Stimulated activated CD4-positive, alpha-beta T cell treated with anti-CD3 and anti-CD28 coated beads, Interleukin-15, amount 100 ng/mL, for 48 hours (primary cell): ENCODE measurements at places on chromosomes 2 and 18.

DNA sequence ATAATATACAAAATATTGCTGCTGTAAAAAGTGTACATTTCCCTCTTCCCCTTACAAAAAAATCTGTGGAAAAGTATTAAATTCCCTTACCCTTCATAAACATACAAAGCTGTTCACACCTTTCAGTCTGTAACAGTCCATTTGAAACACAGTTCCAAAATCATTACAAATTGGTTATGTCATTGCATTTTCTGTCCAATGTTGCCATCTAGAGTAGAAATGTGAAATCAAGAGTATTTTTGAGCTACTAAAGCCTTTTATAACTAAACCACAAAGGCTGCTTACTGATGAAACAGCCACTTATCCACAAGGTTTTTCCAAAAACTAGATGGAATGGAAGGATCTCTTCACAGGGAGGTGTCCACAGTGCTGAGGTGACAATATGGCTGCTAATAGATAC, 72.5 kb downstream of the SS18 start:
- no peak for DNase-seq

DNA sequence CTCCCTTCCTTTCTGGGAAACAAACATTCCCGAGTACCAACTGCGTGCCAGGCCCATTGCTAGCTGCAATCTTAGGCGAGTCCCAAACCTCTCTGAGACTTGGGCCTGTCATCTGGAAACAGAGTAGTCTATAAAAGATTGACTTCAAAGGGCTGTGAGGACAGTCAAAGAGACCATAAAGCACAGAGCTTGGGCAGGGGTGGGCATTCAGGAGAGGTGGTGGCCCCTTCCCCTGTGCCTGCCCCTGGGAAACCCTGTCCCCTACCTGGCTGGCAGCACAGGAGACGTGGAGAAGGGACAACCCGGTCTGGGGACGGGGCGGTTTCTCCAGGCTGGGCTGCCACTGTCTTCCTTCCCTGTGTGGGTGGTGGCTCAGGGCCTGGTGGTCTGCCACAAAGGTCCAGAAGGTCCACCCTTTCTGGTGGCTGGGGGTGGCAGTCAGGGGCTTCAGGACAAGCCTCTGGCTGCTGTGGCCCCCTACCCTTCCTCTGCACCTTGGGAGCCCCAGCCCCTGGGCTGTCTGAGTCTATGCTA, 33.9 kb upstream of the FOSL2 start:
- DNase-seq, result no peak

DNA sequence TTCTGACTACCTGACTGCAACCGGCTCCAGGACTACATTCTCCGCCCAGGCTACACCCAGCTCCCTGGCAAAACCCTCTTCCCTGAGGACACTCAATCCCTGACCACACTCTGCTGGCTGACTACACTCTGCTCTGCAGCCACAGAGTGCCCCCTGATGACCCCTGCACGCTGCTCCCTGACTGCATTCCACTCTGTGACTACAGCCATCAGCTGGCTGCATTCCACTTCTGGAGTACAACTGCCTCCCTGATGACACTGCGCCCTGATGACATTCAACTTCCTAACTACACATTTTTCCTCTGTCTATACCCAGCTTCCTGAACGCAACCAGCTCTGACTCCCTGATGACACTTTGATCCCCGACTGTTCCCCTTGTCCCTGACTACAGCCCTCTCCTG, 71.3 kb upstream of the NRXN1 start:
- no peak for DNase-seq

DNA sequence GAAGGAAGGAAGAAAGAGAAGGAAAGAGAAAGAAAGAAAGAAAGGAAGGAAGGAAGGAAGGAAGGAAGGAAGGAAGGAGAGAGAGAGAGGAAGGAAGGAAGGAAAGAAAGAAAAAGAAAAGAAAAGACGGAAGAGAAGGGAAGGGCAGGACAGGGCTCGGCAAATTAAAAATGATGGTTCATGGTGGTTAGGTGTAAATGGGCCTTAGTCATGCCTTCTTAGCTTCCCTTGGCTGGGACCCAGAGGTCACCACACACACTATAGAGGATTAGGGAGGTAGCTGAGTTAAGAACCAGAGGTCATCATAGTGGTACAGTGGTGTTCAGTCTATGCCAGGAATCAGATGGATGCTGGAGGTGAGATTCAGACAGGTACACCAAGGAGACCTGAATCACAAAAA, 9.3 kb upstream of the ATL2 start:
- no peak for DNase-seq

- no peak for DNase-seq
Observed at GRCh38 chr2:221422516-221423209, 149.4 kb downstream of the EPHA4 start.

GRCh38 chr2:19632403-19632991, 269.3 kb downstream of the TTC32 start:
- no peak for DNase-seq

GRCh38 chr2:130756053-130756873, 923 bp downstream of the AMER3 start:
- peak; percentile 11 for DNase-seq

DNA sequence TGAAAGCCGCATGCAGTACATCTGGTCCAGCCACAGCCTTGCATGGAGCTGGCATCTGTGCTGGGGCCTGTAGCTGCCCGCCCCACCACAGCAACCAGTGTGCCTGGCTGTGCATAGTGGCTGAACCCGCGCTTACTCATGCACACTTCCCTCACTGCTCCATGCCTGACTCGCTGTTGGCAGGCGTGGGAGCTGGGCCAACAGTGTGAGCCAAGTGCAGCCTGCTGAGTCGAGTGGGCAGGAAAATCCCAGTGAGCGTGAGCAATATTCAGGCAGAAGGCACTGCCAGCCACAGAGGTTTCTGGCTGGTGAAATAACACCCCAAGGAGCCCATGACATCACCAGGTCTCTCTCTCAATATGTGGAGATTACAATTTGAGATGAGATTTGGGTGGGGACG, 1674.1 kb upstream of the TMEFF2 start:
- DNase-seq, result no peak

GRCh38 chr2:44707945-44708660, 233.4 kb upstream of the SIX3 start:
- no peak for DNase-seq

DNA sequence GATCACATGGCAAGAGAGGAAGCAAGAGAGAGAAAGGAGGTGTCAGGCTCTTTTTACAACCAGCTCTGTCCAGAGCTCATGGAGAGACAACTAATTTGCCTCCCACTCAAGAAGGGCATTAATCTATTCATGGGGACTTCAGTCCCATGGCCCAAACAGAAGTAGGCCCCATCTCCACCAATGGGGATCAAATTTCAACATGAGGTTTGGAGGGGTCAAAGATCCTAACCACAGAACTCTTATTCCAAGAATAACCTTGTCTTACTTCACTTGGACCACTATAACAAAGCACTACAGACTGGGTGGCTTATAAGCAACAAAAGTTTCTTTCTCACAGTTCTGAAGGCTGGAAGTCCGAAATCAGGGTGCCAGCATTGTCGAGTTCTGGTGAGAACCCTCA, 31.8 kb downstream of the GRB14 start:
- no peak for DNase-seq

DNA sequence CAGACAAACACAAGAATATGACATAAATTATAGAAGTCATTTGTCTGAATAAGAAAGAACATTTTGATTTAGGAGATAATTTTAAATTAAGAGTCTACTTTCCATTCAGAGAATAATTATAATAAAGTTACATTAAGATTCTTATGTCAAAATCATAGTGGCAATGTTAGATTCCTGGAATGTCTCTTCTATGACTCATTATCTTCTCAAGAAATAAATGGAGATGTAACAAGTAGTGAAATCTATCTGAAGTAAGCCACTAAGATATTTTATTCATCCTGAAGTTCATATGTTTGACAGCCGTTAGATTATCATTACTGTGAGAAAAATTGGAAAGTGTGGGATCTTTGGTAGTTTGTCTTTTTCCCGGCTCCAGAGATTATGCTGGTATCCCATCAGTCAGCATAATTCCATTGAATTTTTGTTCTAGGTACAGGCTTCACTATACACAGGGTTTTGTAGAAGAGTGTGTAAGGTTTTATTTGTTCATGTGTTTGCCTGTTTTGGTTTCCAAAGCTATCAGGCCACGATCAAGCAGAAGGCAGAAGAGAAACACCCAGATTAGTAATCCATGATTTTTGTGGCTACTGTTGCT, 1246.6 kb upstream of the LRRTM1 start:
- no peak for DNase-seq

- DNase-seq, result no peak
Observed at GRCh38 chr2:47719099-47719498, 63.8 kb upstream of the MSH6 start.

- DNase-seq, result no peak
Observed at GRCh38 chr18:23127090-23127489, 8.2 kb upstream of the CABLES1 start.

DNA sequence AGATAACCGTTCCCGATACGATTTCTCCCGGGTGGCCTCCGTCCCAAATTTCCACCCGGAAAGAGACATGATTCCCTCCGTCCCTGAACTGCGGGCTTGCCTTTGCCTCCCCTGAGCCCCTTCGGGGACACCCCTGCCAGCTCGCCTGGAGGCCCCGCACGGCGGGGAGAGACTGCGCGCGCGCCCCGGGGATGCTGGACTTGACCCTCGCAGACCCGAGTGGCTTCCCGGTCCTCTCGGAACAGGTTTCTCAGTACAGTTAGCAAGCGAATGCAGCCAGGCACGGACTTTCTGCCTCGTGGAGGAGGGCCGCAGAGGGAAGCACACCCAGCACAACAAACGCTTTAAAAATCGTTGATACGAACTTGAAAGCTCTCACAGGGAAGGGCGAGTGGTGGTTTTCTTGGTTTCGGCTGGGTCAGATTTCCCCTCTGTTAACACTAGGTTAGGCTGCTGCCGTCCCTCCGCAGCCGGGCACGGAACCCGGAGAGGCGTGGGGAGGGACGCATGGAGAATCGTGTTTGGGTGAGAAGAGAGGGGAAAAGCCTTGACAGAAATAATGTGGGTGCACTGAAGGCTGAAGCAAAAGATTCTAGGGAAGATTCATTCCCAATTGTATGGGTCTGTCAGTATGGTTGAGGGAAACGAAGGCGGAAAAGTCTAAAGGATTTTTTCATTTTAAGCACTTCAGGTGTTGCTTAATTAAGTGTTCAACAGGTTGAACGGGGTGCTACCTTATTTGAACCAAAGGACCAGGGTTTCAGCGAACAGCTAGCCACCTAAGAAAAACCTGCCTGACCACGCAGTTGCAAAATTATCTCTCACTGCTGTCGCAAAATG, 916 bp downstream of the TNFRSF11A start:
- no peak for DNase-seq

DNA sequence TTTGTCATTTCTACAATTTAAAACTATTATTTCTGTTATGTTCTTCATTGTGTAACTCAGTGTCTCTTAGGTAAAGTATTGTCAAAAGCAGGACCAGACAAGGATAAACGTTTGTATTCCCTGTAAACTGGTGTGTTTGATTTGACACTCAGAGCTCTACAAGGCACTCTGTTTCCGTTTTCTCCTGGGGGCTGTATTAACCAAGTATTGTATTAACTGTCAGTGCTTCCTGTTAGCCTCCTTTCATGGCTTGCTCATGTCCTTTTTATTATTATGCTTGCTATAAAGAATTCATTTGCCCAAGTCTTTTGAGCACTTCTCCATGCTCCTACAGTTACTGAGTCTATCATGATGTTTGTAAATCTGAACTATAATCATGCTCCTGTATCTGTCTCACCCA, 323.7 kb downstream of the LPIN1 start:
- DNase-seq, result no peak

GRCh38 chr18:25103468-25104155, 248.4 kb downstream of the ZNF521 start:
- DNase-seq, result no peak

GRCh38 chr2:153912798-153913396, 41.2 kb downstream of the GALNT13 start:
- peak; percentile 0 for DNase-seq

GRCh38 chr2:232798187-232798586, 21.8 kb upstream of the KCNJ13 start:
- no peak for DNase-seq

DNA sequence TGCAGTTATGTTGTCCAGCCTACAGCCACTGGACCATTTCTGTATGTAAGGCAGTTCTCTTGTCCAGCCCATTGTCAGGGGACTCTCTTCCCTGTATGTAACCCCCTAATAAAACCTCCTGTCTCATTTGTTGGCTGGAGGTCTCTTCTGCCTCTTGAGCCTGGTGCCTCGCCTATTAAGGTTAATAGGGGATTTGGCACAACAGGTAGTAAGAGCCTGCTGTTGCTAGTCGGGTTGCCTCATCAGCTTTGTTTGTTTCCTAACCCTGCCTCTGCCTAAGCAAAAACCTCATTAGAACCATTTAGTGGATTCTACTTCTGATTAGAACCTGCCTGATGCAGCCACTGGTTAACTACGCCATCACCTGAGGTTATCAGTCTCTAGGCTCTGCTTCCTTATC, 62.2 kb upstream of the STPG4 start:
- DNase-seq, result no peak

DNA sequence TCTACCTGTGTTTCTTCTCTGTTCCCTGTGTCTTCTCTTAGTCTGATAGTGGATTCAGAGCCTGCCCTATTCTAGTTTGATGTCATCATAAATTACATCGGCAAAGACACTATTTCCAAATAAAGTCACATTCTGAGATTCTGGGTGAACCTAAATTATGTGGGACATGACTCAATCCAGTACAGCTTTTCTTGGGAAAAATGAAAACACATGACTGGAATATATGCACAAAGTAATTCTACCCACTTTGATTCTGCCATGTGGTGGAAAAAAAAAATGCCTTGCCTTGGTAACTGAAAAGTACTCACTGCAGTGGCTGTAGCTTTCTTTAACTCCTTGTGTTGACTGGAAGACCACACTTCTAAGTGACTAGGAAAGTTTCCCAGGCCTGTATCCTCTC, 73.7 kb downstream of the LRATD1 start:
- DNase-seq, result no peak

GRCh38 chr2:83234246-83234645, 1224.8 kb downstream of the SUCLG1 start:
- DNase-seq, result no peak

GRCh38 chr2:160541745-160542144, 48.1 kb upstream of the RBMS1 start:
- DNase-seq, result no peak

GRCh38 chr2:46813680-46814079, 101.9 kb downstream of the MCFD2 start:
- DNase-seq, result no peak

- no peak for DNase-seq
Observed at GRCh38 chr2:239763433-239764097, 261.6 kb downstream of the NDUFA10 start.

GRCh38 chr18:32530947-32531651, 60.4 kb upstream of the GAREM1 start:
- DNase-seq, result no peak

- DNase-seq, result no peak
Observed at GRCh38 chr2:226308986-226309385, 490.6 kb downstream of the IRS1 start.

- DNase-seq, result no peak
Observed at GRCh38 chr18:2417861-2418610, 153.3 kb downstream of the METTL4 start.

GRCh38 chr2:29480426-29480825, 365.2 kb downstream of the CLIP4 start:
- DNase-seq, result no peak

GRCh38 chr2:43569921-43570320, 25.9 kb downstream of the THADA start:
- DNase-seq, result no peak

GRCh38 chr2:60735496-60736250, 20.4 kb upstream of the PAPOLG start:
- DNase-seq, result no peak

- DNase-seq, result no peak
Observed at GRCh38 chr2:1742301-1742680, 2.0 kb downstream of the PXDN start.

GRCh38 chr2:32003791-32004190, 7.0 kb downstream of the MEMO1 start:
- DNase-seq, result no peak

GRCh38 chr2:88159481-88159880, 10.7 kb upstream of the THNSL2 start:
- DNase-seq, result no peak
